ENCODE measurements at places on chromosomes 5 and 9.

- DNase-seq: no peak
Observed at GRCh38 chr5:149014571-149015031, 48.3 kb downstream of the SH3TC2 start.

DNA sequence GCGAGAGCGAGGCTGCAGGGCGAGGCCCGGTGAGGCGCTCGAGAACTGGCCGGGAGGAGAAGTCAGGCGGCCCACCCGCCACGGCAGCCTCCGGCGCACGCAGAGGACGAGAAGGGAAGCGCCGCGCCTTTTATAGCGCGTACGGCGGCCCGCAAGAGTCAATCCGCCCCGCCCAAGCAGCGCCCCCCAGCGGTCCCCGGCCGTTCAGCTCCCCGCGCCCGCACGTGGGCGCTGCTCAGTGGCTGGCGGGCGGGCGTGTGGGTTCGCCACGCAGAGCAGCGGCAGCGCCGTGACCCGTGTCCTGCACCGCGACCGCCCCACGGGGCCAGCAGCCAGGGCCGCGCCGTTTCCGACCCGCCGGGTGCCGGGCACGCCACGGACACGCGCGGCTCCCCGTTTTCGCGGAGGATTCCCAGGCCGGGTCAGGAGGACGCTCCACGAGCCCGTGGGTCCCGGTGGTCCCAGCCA lies 14.6 kb downstream of the LCN10 start:
- peak; percentile 95 for DNase-seq

- no peak for DNase-seq
Observed at GRCh38 chr5:142740474-142741242, 29.5 kb upstream of the ARHGAP26 start.

- no peak for DNase-seq
Observed at GRCh38 chr5:102931085-102931725, 176.1 kb downstream of the PAM start.

DNA sequence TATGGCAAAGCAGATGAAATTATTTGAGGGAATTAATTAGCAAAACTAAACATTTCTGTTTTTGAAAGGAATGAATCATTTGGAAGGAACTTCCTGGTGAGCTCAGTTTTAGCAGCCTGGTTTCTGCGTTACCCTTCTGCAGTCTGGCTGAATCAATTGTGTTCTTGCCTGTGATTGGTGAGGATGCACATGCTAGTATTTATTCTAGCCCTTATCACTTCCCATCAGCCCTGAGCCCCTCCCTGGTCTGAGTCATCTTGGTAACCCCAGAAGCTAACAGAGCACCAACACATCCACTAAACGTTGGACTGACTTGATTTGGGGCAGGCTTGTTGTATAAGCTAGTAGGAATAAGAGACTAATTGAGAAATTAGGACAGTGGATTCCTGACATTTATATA lies 6.6 kb downstream of the TJP2 start:
- peak; percentile 78 for DNase-seq

- no peak for DNase-seq
Observed at GRCh38 chr5:174338185-174339010, 292.9 kb downstream of the NSG2 start.

DNA sequence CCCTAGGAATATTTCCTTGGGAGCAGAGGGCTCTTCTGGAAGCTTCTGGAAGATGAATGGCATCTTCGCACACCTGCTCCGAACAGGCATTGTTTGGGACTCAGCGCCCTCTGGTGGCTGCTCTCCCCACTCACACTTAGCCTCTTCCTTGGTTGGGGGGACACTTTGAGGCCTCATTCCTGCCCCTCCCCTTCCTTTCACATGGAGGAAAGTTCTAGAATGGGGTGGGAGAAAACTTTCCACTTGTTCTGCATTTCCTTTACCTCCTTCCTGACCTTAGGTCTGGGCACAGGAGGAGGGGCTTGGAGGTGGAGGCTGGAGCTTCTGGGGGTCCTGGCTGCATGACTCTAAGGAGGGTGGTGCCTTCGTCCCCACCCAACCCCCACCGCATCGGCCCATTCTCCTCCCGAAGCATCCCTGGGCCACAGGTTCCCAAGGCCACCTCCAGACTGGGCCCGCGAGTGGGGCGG lies 19.3 kb upstream of the SMIM32 start:
- peak; percentile 72 for DNase-seq

Data from activated CD4-positive, alpha-beta T cell treated with anti-CD3 and anti-CD28 coated beads for 36 hours (primary cell).